Fibroblast of pulmonary artery (primary cell): ENCODE measurements at places on chromosomes 6 and 20.

GRCh38 chr20:31607640-31608250 lies 2.7 kb downstream of the ID1 start:
- DNase-seq = peak; percentile 65

DNA sequence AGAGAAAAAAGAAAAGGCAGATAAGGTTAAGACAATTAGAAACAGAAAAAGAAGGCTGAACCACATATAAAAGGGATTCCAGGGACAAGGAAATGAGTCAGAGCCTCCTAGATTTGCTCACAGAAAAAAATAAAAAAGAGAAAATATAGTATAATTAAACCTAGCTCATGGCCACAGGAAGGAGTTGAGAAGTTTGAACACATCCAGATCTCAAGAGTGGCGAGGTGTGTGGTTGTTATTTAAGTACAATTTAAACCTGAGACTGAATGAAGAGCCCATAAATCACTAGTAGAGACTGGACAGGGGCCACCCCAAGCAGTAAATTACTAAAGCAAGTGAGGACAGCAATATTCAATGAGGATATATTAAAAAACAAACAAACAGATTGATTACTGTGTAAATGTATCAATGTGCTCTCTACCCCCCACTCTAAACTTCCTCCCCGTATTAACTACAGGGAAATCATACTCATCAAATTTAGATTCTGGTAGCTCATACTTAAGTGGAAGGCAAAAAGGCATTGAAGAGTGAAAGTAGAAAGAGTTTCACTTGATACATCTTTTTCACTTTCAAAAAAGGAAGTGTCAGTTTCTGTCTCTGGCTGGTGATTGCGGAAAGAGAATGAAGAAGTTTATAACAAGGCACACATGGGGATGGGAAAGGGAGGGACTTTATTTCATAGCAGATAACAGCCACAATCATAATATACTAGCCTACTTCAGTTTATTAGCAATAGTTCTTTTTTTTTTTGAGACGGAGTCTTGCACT lies 49.3 kb upstream of the SCAF8 start:
- DNase-seq = peak; percentile 57

GRCh38 chr6:37273690-37274089 lies 15.7 kb upstream of the TMEM217 start:
- no peak for DNase-seq

GRCh38 chr6:157586476-157587126 lies 205.6 kb downstream of the ZDHHC14 start:
- DNase-seq = no peak

DNA sequence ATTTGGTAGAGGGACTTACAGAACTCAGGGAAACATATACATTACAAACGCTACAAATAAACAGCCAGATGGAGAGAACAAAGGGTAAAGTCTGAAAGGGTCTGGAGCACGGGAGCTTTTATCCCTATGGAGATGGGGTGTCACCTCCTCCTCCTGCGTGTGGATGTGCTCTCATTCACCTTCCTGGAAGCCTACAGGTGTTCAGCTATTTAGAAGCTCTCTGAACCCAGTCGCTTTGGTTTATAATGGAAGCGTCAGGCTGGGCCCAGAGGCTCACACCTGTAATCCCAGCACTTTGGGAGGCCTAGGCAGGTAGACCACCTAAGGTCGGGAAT lies 17.7 kb upstream of the ITCH start:
- DNase-seq = no peak

DNA sequence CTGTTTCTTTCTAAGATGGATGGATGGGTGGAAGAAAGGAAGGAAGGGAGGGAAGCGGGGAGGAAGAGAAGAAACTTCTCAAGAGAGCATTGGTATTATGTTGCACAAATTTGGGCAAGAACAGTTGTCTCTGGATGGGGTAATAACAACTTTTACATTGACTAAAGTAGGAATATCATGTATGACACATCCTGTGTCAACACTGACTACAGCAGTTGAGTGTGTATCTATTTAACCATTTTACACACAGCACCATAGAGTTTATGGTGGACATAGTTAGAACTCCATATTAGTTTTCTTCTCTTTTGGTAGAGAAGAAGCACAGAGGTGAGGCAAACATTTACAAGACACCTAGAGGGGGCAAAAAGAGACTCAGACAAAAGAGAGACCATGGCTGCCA lies 44.2 kb upstream of the RNF146 start:
- DNase-seq = no peak

DNA sequence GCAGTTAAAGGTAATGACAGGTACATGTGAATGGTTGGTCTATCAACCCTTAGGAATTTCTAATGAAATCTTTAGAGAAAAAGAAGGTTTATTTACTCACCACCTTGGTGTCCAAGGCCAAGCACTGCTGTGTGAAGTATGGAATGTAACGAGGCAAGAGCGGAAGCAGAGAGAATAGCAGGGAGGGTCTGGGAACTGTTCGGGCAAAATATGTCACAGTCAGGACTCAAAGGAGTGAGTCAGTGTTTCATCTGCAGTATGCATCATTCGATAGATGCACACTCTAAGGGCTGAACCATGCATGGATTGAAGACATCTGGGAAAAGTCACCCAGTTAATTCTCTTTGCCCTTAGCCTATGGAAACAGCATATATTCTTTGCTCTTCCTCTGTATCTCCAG lies 33.2 kb downstream of the ADGRF5 start:
- peak; percentile 47 for DNase-seq

DNA sequence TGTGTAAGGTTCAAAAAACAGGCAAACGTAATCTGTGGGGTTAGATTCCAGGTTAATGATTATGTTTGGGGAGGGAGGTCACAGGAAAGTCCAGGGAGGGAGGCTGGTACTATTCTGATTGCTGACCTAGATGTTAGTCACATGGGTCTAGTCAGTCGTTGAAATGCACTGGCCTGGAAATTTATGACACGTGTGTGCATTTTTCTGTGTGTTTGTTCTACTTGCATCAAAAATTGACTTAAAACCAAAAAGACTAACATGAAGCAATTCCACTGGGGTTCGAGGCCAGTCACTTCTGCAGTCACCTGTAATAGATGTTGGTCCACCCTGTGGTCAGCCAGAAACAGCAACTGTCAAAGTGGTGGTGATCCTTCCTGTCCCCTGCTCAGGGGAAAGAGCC lies 104.2 kb upstream of the MLN start:
- no peak for DNase-seq

DNA sequence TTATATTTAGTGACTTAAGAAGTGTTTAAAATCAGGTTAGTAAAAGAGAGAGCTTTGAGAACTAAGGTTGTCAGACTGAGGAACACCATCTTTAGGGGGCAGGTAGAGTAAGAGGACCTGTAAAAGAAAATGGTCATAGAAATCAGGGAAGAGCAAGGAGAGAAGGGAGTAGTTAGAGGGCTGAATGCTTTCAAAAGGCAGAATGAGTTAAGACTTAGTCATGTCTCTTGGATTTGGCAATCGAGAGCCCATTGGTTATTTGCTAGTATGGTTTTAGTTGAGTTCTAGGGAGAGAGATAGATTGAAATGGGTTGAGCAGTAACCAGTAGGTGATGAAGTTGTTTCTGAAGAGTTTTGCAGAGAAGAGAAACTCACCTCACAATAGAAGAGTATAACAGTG lies 51.1 kb downstream of the RALGAPB start:
- DNase-seq = peak; percentile 58

DNA sequence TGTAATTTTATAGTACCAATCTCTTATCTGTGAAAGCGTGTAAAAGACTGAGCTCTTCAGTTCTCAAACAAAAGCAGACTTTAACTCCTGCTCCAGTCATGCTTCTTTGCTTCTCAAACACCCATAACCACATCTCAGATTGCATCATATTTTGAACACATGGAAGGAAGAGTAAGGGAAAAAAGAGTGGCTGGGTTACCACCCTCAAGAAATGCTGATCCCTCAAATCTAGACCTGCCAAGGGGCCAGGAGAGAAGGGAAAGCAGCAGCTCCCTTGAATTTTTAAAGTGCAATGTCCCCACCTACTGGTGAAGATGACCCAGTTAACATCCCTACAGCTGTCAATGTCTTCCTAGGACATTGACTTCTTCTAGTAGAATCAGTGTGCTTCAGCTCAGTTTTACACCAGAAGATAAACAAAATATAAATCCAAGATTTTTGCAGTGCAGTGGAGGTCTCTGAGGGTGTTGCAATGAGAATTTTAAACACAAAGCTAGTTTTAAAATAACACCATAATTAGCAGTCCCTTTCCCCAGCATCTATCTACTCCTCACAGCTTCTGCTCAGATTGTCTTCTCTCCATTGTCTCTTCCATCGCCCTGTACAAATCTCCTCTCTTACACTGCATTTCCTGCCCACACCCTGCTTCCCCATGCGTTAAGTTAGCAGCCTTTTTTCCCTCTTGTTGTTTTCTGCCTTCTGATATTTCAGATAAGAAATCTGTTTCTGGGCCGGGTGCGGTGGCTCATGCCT lies 22.6 kb upstream of the HLA-DQB2 start:
- DNase-seq = peak; percentile 70

DNA sequence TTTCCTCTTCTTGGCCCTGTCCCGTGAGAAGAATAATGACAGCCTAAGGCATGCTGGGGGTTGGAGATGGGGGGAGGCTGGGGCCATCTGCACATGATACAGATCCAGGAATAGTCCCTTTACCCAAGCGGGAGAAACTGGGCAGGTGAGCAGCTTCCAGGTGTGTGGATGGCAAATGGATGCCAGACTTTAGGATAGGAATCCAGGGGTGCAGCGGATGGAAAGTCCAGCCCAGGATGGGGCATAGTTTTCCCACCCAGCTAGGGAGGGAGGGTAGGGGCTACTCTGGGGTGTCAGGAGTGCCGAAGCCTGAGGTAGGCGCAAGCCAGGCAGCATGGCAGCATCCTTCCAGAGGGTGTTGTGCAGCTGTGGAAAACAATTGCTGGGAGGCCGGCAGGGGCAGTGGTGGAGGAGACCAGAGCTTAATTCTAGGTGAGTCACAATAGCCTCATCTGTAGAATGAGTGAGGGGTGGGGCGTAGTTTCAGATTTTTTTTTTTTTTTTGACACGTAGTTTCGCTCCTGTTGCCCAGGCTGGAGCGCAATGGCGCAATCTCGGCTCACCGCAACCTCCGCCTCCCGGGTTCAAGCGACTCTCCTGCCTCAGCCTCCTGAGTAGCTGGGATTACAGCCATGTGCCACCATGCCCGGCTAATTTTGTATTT lies 15.4 kb upstream of the FAM110A start:
- DNase-seq = no peak

DNA sequence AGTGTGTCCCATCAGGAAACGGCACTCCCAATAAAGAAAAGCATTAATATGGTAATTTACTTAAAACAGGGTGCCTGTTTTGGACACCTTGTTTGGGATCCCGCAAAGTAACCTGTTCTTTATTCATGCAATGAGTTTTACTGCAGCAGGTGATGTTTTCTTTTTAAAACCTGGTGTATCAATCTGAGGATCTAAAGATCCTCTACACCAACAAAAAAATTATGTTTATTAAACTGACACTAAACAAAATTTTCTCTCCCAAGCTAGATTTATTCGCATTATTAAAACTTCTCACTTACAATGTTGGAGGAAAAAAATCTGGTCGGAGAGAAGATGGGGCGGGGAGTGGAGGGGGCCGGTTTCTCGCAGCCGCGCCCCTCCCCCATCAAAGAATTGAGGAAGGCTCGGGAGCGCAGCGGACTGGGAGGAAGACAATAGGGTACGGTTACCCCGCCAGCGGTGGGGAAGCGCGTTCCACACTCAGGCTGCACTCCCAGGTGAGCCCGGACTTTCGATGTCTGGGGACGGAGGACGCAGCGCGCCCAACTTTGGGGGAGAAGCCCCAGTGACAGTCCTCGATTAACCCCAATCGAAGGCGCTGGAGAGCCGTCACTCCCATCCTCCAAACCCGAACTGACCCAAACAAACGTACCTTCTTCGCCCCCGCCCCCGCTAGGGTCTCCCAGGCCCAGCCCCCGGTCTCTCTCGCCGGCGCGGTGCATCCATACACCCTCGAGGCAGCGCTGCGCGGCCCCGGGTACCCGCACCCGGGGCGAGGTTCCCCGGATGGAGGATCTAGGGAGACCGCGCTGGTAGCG lies 1.3 kb downstream of the CD24 start:
- no peak for DNase-seq

DNA sequence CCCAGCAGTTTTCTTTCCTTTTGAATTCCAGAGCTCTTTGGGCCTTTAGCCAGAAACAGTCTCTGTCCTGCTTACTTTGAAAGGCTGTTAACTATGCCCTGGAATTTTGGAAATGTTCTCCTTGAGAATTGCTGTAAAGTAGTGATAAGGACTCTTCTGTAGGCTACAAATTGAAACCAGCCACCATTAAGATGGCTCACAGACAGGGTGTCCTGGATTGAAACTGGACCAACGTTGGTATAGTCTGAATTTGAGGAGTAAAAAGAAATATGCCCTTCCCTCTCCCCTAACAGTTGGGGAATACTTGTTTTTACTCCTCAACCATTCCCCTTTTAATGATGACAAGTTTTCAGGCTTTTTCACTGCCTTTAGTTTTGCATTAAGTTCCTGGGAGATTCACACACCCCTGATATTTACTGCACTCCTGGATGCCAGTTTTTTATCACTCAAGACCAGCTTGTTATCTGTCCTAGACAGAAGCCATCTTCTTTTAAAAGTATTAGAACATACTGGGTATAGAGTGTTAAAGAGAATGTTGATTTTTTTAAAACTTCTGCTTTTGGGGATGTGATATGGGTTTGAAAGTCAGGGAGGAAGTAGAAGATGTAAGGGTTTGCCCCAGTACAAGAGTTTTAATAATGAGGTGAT lies 21.9 kb downstream of the TOP1 start:
- DNase-seq = peak; percentile 68

DNA sequence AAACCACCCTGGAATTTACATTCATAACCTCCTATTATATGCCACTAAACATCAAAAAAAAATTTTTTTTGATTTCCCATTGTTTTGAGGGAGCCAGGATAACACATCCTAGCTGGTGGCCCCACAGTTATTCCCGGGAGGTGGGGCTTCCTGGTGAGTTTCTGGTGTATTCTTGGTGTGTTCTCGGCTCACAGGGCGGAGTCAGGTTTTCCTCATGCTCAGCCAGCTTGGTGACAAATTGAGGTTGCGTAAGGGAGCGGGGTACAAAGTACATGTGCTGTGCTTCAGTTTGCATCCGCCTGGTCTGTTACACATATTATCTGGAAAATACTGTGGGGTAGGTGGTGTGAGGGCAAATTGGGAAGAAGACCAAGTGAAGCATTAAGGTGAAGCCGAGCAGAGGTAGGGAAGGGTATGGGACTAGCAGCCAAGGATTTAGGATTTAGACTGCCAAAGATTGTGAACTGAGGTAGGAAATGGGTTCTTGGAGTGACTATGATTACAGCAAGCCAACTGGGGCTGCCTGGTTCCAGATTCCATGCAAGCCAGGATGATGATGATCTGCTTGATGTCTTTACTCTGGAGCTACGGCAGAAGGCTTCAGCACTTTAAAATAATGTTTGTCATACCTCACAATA lies 46.2 kb upstream of the EEF1A1 start:
- DNase-seq = peak; percentile 63
